ENCODE measurements at places on chromosomes 7 and 10.
A peak's percentile ranks its signal among the peaks of the same experiment; 100 is the strongest.

- DNase-seq, result no peak
Measured at GRCh38 chr7:42753811-42754363, 158.0 kb downstream of the C7orf25 start.

DNA sequence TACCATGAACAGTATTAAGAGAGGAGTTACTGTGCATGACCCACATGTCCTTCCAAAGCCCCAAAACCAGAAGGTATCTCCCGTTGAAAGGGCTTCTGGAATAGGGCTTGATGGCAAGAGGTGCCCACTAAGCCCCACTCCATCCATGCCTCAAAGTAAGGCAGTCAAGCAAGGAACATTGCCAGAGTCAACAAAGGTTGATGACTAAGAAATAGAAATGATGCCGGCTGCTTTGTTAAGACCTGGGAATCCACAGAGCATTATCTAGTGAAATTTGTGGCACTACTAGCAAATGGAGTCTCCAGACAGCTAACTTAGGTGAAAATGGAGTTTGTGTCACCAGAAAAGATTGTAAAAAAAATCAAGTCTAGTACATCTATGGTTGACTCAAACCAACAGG, 6.2 kb downstream of the SFR1 start:
- peak; percentile 26 for DNase-seq

GRCh38 chr10:71999360-72000072, 35.3 kb downstream of the CHST3 start:
- DNase-seq, result peak; percentile 46

- DNase-seq, result no peak
Measured at GRCh38 chr10:132407846-132408278, 10.9 kb downstream of the PWWP2B start.

DNA sequence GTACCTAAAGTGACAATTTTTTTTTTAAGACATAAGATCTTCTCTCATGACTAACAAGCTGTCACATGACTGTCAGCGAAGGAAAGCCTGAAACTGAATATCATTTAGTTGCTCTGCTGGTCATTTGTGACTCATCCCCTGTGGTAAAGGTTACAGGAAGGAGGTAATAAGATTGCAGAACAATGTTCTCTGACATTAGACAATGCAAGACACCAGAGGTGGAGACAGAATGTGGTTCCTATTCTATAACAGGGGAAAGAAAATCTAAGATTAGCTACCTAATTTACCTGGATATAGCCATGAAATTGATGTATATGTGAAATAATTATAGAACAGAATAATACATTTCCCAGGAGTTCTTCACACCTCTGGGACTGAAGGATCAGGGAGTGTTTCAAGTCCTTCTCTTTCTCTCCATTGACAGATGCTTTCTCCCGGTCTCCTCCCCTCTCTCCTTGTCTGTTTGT, 47.7 kb downstream of the LRGUK start:
- peak; percentile 92 for DNase-seq

GRCh38 chr7:17126413-17127268, 171.8 kb upstream of the AHR start:
- DNase-seq, result no peak

- DNase-seq, result no peak
Measured at GRCh38 chr10:70465278-70465677, 13.3 kb upstream of the PALD1 start.

- DNase-seq, result no peak
Measured at GRCh38 chr7:123666492-123666891, 10.8 kb downstream of the LMOD2 start.

DNA sequence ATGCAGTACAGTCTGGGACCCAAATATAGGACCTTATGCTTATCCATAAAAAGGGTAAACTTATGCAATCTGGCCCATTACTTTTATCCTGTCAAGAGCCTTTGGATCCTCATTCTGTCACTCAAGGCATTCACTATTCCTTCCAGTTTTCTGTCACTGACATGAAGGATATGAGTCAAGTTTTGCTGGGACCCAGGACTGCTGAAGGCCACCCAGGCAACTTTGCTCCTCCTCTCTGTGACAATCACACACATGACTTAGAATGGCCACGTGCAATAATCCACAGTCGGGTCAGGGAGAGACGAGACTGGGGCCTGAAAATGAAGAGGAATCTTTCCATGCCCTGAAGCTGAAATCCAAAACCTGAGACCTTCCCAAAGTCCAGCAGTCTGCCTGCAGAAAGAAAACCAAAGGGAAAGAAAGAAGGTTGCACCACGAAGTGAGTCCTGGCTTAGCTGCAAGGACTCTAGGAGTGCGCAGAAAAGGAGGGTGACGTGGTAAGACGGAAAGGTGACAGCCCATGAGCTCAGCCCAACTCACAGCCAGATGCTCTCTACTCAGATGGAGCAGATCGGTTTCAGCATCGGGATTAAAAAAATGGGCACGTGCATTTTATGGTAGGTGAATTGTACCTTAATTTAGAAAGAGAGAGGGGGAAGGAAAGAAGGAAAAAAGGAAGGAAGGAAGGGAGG, 67.2 kb downstream of the VOPP1 start:
- no peak for DNase-seq

DNA sequence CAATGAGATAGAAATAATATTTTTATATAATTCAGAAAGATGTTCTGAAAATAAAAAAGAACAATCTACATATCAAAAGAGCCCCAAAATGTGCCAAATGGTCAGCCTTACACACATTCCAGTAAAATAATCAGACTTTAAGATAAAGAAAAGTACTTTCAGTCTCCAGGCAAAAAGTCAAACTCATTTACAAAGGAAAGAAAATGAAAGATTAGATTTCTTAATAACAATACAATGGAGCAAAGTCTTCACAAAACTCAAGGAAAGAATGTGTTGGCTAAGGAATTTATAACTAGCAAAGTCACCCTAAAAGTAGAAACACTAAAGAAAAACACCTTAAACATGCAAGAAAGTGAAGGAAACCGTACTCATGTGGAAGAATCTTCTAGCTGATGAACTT, 16.6 kb downstream of the RTKN2 start:
- no peak for DNase-seq

DNA sequence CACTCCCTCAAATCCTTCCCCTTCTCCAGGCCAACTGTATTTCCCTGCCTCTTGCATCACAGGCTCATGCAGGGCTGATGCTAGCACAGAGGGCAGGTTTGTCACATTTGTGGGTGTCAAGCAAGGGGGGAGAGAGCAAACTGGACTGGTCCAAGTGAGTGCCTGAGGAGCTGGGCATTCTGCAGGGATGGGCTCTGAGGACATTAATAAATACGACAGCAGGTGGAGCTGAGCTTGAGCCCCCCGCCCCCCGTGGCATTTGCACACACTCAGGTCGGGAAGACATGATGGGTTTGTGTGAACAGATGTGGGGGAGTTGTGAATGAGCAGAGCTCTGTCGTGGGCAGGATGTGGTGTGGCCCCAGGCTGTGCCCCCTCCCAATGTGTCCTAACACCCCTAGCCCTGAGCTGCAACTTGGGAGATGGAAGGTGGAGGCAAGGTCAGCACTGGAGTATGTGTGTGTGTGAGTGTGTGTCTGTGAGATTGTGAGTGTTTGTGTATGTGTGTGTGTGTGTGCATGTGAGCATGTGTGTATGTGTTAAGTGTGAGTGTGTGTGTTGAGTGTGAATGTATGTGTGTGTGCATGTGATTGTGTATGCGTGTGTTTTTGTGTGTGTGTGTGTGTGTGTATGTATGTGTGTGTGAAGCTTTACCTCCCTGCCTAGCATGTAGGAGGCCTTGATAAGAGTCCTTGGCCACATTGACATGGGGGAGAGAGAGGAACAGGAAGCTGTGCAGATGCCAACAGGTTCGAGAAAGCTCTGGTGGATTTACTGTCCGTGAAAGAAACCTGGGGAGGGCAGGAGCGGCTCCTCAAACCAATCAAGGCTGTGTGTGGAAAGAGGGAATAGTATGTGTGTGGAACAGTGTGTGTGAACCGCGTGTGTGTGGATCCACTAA, 9.1 kb downstream of the RASSF4 start:
- DNase-seq, result no peak

DNA sequence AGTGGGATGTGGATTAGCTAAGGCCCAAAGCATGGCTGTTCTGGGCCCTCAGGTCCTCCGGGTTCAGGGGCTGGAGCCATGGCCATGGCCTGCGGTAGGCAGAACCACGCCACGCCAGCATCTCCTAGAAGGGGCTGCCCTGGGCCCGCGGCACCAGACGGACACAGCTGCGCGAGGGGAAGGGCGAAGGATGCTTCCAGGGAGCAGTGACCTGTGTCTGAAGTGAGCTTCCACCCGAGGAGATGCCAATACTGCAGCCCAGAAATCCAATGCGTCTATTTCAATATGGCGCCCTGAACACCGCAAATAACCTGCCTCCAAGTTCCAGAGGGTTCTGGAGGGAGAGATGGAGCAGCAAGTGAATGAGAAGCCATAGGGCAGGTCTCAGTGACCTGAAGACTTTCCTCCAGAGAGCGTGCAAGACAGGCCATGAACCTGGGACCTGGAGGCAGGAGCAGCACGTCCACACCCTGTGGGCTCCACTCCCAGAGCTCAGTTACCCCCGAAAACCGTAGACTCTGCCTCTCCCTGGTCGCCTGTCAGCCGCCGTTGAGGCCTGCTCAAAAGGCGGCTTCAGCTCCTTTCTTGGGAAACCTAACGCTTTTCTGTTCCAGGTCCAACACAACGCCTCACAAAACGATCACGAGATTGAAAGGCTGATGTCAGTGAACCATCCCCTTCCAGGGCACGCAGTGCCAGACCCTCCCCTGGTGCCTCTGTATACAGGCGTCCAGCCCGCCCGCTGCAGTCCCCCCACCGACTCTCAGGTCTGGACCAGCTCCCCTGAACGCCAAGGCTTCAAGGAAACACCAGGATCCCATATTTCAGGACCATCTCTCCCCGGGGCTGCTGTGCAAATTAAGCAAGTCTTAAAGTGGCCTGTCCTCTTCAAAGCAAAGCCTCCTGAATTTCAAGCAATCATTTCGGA, 37.4 kb downstream of the AMZ1 start:
- DNase-seq, result no peak

DNA sequence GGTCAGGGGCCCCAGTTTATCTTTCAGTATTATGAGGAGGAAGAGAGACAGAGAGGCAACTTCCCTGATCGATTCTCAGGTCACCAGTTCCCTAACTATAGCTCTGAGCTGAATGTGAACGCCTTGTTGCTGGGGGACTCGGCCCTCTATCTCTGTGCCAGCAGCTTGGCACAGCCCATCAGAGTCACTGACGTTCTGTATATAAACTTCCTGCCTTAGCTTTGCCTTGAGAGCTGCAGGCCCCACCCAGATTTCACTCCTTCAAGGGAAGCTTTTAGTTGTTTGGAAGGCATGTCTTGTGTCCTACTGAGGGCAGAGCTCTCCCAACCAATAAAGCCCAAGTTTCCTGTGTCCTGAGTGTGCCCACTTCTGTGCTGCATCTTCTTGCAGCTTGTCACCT, 242.5 kb upstream of the PRSS58 start:
- DNase-seq, result no peak

GRCh38 chr7:32941681-32942414, 15.4 kb upstream of the FKBP9 start:
- no peak for DNase-seq

- peak; percentile 76 for DNase-seq
Measured at GRCh38 chr10:61464461-61465170, 11.4 kb upstream of the TMEM26 start.

- no peak for DNase-seq
Measured at GRCh38 chr7:375321-375831, 85.4 kb downstream of the FOXL3 start.

GRCh38 chr10:50648089-50648934, 24.6 kb upstream of the SGMS1 start:
- no peak for DNase-seq

DNA sequence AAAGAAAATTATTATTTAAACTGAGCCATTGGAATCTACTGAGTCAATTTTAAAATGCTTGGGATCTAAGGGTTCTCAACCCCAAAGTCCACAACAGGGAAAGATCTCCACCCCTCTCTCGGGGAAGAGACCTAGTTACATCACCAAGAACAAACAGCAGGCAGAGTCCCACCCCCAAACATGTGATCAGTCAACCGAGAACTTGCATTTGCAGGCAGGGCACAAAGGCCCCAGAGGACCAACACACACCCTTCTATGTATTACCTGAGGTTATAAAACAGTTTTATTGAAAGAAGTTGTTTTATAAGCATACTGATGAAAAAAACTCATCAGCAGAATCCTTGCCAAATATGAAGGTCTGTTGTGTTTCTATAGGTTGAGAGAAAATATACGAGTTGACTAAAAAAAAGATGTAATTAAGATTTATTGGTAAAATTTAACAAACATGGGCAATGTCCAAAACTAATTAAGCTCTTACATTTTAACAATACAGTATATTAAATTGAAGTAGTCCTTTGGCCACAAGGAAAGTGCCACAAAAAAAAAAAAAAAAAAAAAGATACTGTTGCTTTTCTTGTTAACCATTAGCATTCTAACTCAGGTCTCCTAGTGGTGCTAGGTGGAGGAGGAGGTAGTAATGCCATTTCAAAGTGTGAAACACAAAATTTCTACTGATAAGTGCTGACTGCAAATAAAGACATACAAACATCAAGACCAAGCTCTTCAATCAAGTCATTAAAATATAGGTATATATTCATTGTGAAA, 975 bp upstream of the USP54 start:
- peak; percentile 36 for DNase-seq

DNA sequence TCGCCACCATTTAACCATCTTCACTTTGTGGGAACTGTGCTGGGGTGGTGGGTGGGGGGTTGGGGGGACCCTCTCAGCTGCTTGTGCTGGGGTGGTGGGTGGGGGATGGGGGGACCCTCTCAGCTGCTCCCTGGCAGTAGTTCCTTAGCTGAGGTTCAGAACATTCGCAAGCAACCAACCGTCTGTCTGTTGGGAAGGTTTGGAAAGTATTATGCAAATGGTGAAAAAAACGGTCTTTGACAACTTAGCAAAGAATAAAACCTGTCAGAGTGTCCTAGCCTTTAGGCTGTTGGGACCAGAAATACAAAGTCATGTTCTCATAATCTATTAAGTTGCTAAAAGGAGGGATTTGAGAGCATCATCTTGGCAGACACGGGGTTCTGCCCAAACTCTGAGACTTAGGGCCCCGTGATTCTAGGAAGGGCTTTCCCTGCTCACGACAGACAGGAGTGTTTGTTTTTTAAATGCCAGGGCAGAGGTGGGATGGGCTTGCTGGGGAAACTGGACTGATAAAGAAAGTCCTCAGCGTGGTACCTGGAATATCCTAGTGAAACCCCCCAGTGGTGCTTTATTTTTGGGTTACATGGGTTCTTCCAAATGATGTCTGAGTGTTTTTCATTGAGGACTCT, 14.1 kb upstream of the SRGN start:
- DNase-seq, result no peak

GRCh38 chr7:15236952-15237351, 324.9 kb downstream of the AGMO start:
- no peak for DNase-seq

GRCh38 chr10:91115618-91116390, 104.7 kb upstream of the PCGF5 start:
- DNase-seq, result no peak

GRCh38 chr7:102140952-102141370, 145.7 kb upstream of the SH2B2 start:
- DNase-seq, result no peak

- DNase-seq, result no peak
Measured at GRCh38 chr7:124030964-124031363, 1.9 kb downstream of the TMEM229A start.

GRCh38 chr10:22453948-22454591, 108.8 kb downstream of the SPAG6 start:
- no peak for DNase-seq

GRCh38 chr7:74025730-74026129, 2.2 kb upstream of the ELN start:
- no peak for DNase-seq

- DNase-seq, result no peak
Measured at GRCh38 chr7:121909716-121910345, 36.9 kb downstream of the PTPRZ1 start.
